ENCODE measurements at places on chromosomes 5 and 9. TPM values are rescaled to one million over a fixed set of nuclear protein-coding genes. Genes with fewer than 3 reads are reported as not detected.

The SLCO6A1 gene
- total RNA-seq = not detected

The ZBED3 gene
- total RNA-seq = 0.44 TPM

The OLFML2A gene
- 39.5 TPM for total RNA-seq

The PRLR gene
- 1.2 TPM for total RNA-seq

The TSLP gene
- total RNA-seq = 2.5 TPM

The BRINP1 gene
- 2.3 TPM for total RNA-seq
